LoVo (cell line): ENCODE measurements at places on chromosomes 1 and 21.

- no peak for DNase-seq
Measured at GRCh38 chr1:22819361-22819760, 108.7 kb downstream of the EPHB2 start.

GRCh38 chr1:232423591-232423990 is 206.3 kb downstream of the SIPA1L2 start:
- DNase-seq = no peak

GRCh38 chr1:117674521-117675400 is 68.9 kb downstream of the TENT5C start:
- DNase-seq = no peak

DNA sequence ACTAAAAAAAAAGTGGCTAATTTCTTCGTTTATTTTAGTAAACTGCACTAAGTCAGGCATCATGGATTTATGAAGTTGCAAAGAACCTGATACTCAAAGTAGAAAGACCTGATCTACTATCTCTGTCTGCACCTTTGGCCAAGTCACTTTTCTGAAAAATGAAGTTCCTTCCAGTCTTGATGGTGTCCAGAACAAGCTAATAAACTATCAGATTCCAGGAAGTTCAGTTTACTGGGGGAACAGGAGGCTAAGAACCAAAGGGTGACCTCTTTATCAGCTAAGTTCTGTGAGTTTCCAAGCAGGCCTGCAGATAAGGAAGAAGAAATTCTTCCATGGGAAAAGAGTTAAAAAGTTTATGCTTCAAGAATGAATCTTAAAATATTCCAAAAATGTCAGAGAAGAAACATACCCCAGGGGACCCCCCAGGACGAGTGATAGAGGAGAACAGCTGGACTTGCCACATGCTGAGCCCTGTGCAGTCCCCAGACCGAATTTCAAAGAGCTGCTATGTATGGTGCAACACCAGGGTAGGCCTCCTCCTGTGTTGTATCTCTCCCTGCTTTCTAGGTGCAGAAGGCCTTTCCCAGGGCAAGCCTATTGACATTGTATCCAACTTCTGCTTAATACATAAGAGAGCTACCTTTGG is 72.8 kb upstream of the FGGY start:
- no peak for DNase-seq

GRCh38 chr1:235950318-235950717 is 83.6 kb upstream of the LYST start:
- DNase-seq = no peak

DNA sequence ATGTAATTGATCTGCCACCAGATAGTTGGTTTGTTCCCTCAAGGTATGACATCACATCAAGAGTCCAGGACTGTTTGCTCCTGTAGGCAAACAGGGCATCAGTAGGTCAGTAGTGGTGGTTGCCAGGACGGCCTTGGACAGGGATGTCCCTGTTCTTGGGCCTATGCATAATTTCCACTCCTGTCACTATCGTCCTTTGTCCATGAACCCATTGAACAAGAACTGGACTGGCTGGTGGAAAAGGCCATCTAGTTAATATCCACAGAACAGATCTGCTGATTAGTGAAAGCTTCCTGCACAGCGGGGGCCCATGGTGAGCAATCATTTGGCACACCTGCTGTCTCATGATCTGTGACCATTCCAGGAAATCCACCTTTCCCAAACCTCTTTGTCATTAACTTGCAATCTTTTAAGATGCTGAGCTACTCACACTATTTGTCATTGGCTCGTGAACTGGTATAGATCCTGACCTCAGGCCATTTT is 12.4 kb upstream of the BSDC1 start:
- peak; percentile 38 for DNase-seq

DNA sequence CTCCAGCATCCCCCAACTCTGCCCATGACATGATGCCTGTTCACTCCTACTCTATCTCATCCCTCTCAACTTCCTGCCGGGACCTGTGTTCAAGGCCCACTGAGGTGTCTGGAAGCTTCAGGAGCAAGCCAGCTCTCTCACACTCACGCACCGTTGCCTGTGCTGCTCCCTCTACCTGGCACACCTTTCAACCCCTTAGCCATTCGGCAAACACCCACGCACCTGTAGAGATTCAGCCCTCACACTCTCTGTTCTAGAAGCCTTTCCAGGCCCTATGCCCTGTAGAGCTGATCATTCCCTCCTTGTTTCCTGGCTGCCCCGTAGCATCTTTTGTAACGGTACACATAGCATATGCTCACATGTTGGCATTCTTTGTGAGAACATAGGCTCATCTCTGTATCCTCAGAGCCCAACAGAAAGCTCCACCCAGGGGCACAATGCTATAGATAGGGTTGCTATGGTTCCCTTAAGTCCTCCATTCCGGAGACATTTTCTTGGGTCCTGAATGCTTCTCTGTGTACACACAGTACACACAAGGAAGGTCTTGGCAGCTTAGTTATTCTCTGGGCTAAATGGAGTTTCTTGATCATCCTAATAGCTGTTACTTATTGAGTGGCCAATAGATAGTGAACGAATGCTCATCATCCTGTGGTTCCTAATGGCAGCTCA is 1.3 kb downstream of the C8B start:
- no peak for DNase-seq

DNA sequence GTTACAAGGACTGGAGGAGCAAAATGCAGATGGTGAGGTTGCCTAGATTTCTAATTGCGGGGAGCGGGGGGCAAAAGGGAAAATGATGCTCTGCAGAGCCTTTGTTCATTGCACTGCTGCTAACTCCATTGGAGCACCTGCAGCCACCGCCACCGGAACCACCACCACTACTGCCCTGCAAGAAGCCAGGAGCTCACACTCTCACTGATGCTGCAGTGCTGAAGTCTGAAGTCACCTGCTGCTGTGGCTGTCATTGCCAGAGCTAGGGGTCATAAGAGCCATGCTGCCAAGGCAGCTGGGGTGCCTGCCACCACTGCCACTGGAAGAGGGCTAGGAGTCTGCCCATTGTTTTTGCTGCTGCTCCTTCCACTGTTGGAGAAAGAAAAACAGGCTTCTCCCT is 7.3 kb upstream of the HPCAL4 start:
- DNase-seq = no peak

- no peak for DNase-seq
Measured at GRCh38 chr1:158124034-158124433, 56.7 kb upstream of the CD1D start.

GRCh38 chr1:115810609-115811008 is 30.3 kb downstream of the NHLH2 start:
- DNase-seq = no peak

- DNase-seq = no peak
Measured at GRCh38 chr1:221729771-221730330, 12.0 kb downstream of the DUSP10 start.

GRCh38 chr21:42809171-42809570 is 70.2 kb downstream of the WDR4 start:
- DNase-seq = no peak

GRCh38 chr21:46356494-46357334 is 32.8 kb downstream of the PCNT start:
- DNase-seq = no peak

DNA sequence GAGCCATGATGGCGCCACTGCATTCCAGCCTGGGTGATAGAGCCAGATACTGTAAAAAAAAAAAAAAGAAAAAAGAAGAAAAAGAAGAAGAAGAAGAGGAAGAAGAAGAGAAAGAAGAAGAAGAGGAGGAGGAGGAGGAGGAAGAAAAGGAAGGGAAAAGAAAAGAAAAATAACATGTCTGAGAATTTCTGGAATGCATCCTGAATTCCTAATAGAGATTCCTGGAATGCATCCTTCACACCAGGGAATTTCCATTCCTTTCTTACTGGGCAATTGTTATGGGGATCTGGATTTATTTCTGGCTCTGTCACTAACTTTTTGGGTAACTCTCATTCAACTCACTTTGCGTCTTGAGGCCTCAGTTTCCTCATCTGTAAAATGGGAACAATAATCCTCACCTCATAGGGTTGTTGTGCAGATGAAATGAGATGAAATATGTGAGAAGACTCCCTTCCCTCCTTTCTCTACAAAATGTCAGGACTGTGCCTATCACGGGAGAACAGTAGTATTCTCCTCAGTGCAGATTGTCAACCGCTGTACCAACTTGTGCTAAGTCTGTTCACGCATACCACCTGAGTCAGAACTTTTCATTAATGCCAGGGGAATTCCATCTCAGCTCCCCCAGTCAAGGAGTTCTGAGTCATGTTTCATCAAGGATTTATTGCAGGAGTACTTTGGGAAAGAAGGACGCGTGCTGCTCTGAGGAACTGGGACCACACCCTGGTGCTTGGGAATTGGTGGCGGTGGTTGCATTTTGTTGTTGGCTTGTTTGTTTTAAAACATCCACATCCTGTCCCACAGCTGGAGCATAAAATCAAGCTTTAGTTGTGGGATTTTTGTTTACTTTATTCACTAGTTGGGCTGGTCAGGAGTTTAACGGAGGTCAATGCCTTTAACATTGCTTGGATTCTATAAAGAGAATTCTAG is 42.4 kb upstream of the ROR1 start:
- peak; percentile 82 for DNase-seq

DNA sequence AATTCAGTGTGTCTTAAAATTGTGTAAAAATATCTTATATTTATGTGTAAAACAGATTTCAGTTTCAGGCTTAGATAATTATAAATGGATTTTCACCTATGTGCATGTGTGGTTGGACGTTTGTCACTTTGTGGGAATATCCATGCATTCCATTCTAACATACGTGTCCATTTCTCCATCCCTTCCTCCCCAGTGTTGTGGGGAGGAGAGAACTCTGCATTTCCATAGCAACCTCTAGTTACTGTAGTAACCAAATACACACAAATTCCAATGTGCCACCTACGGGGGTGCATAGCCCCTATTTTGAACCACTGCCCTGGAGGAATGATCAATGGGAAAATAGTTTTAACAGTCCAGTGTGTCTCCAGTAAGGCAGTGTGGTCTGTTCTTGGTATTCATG is 79.0 kb downstream of the RASAL2 start:
- DNase-seq = no peak

DNA sequence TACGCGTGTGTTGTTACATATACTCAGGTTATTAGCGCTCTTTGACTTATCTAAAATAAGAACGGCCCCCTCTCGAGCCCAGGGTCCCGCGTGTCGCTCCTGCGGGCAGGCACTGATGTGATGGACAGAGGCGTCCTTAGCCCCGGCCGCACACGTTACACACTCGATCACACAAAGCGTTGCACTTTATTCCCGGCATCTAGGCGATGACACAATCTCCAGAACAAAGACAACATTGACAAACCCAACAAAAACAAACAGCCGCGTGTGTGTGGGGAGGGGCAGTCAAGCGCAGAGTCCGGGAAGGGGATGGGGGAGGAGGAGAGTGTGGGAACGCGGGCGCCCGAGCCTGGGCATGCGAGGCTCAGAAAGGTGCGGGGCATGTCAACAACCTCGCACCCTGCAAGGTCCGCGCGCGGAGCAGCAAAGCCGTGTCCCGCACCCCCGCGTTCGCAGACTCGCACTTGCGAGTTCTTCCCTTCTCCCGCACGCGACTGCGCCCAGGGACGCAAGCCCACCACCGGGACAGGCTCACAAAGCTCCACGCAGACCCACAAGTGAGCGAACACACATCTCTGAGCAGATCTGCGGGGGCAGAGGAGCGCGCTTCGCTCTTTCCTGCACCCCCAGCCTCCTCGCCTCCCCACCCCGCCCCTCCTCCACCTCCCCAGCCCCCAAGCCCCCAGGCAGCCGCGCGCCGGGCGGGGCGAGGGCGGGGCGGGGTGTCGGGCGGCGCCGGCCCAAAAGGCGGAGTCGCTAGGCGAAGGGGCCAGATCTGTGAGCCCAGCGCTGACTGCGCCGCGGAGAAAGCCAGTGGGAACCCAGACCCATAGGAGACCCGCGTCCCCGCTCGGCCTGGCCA is at the start of gene EFNA1:
EFNA1 (plus strand) TSS at position 772 of the 862 bp plus-strand sequence. CDS start 102 bp downstream, outside the sequence.
- peak; percentile 74 for DNase-seq

DNA sequence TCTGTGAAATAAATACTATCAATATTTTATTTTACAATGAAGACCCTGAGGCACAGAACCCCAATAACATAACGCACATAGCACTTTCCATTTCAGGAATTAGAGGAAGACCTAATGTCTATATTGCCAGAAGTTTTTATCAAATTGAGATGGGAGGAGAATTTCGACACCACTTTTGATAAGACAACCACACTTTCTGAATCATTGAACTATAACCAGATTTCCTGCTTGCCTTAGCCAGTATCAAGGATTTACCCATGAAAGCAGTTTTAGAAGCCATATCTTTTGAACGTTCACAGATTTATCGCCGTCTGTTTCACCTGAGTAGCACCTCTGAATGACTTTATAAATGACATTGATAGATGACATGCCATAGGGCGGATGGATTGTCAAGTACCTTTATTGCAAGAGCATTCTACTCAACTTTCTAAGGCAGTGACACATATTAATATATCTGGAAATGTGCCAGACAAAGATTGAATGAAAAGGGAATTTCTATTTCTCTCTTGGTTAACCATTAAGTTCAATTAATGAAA is 768.4 kb downstream of the LTN1 start:
- no peak for DNase-seq

- DNase-seq = no peak
Measured at GRCh38 chr1:151563376-151563775, 23.3 kb downstream of the TUFT1 start.

GRCh38 chr1:94389298-94389697 is 28.9 kb upstream of the ABCD3 start:
- no peak for DNase-seq

GRCh38 chr1:18970762-18971161 is 14.3 kb upstream of the IFFO2 start:
- no peak for DNase-seq

- no peak for DNase-seq
Measured at GRCh38 chr1:170032531-170033280, 41.8 kb downstream of the KIFAP3 start.

GRCh38 chr21:32190493-32191144 is 88.2 kb downstream of the MIS18A start:
- DNase-seq = no peak

DNA sequence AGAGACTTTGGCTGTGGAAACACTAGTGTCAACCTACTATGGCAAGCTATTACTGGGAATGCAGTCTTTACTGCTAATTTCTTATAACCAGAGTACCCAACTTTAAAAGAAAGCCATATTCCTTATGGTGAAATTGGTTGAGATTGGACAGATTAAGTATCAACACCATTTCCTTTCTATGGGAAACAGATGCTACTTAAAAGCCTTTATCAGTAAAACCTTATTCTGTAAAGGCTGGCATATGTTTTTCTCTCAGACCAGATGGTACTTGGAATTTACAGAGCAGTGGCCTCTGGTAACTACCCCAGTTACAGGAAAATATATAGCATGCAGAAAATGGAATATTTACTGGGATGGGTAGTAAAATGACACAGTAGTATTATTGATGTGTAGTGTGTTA is 18.8 kb downstream of the IFI44 start:
- DNase-seq = no peak

DNA sequence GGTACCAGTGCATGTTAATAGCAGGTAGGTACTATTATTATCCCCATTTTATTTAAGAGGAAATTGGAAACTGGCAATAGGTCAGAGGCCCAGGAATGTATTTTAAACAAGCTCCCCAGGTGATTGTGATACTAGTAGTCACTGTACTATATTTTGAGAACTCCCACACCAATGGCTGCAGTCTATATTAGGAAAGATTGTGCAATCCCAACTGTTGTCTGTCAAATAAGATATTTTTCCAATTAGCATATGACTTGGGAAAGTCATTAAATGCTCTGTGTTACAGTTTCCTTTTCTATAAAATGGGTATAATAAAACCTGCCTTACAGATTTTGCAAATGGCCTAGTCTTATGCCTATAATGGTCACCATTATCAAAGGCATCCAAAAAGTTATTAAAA is 94.2 kb upstream of the DMRTA2 start:
- no peak for DNase-seq
